ENCODE measurements at places on chromosomes 12 and 14. TPM values are rescaled to one million over a fixed set of nuclear protein-coding genes. Genes with fewer than 3 reads are reported as not detected.
A peak's percentile ranks its signal among the peaks of the same experiment; 100 is the strongest.

GRCh38 chr12:63935361-63935760, 90.9 kb downstream of the SRGAP1 start:
- DNase-seq, result no peak

KRT75 gene
- not detected for total RNA-seq

DNA sequence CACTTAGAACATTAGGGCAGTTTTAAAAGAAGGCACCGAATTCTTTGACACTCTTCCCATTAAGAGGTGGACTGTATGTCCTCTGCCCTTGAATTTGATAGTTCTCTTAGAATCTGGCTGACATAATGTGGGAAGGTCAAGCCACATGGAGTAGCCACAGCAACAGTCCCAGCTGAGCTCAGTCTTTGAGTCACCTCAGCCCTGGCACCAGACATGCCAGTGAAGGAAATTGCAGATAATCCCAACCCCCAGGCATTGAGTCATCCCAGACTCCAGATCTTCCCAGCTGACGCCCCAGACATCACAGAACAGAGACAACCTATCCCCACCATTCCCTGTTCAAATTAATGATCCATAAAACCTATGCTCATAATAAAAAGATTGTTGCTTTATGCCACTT, 83.4 kb downstream of the GTF2A1 start:
- no peak for DNase-seq

DNA sequence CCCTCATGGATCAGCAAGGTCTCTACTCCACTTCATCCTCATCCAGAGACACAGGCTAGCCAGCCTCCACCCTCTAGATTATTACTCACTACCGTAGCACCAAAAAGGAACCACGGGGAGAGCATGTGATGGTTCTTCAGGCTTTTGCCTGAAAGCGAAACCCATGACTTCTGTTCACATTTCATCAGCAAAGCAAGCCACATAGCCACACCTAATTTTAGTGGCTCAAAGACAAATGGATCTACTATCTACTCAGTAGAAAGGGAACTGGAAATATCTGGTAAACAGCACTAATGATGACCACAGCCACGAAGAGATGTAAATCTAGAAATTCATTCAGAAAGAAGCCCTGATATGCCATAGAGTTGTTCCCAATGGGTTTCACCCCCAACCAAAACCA, 51.4 kb downstream of the VCPKMT start:
- DNase-seq, result peak; percentile 80

GRCh38 chr12:101793401-101793800, 37.4 kb downstream of the GNPTAB start:
- no peak for DNase-seq

GRCh38 chr12:25051656-25052195, 102.8 kb upstream of the BCAT1 start:
- DNase-seq, result peak; percentile 73

FOXJ2 gene
- total RNA-seq, result 22.5 TPM

DNA sequence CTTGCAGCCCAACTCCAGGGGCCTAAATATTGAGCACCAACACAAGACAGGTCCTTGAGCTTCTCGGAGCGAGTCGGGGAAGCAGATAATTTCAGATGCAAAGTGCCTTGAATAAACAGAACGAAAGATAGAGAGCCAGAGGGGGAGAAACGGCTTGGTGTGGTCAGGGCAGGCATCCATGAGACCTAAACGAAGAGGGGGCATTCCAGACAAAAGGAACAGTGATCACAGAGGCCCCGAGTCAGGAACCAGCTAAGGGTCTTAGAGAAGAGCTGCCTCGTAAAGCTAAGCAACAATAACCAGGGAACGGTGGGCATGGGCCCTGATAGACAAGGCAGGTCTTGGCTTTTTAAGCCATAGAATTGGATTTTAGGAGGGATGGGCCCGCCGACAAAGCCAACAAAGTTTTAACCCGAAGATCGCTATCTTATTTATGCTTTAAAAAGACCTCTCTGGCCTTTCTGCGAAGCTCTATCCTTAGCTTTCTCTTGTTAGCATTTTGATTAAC, 421 bp upstream of the ACADS start:
- DNase-seq, result no peak

GRCh38 chr14:89098254-89098653, 273.8 kb downstream of the TTC8 start:
- no peak for DNase-seq

- no peak for DNase-seq
These were observed 85.7 kb downstream of the PPP2R5E start for GRCh38 chr14:63457498-63457897.
